HuH-7.5 (cell line): ENCODE measurements at places on chromosomes 2 and 18.

- DNase-seq = no peak
Observed at GRCh38 chr2:58899692-58900091, 658.6 kb upstream of the FANCL start.

- no peak for DNase-seq
Observed at GRCh38 chr18:67232991-67233390, 283.5 kb downstream of the DSEL start.

DNA sequence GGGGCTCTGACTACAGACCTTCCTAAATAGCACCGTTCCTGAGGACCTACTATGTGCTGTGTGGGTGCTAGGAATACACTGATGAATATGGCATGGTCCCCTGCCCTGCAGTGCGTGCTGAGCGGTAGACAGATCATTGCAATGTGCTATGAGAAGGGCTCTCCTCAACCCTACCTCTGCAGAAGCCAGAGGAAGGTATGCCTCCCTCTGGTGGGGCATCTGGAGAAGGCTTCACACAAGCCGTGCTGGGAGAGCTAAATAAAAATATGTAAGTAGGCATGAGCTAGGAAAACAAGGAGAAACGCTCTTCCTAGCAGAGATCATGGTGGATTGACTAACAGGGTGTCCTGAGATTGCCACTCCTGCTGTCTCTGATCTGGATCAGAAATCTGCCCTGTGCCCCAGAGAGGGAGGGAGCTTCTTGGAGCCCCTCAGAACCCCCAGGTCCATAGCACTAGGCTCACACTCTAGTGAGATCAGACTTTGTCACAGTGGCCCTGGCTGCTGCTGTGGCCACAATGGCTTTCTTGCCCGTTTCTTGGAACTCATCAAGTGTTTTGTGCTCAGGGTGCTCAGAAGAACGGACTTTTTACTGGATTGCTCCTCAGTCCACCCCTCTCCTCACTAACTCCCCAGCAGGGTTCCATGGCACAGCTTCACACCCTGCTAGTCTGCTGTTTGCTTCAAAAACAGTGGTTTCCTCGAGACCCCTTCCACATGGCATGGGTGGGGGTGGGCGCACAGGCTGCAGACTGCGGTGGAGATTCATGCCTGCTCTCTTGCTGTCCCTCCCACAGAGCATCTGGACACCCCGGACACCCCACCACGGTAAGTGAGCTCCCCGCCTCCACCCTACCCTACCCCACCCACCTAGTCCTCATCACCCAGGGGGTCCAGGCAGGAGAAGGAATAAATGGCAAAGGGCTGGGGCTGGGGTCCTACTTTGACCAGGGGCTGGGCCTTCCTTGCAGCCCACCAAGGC lies 14.2 kb downstream of the SIGLEC15 start:
- no peak for DNase-seq

GRCh38 chr2:159617646-159618045 lies 1.3 kb upstream of the BAZ2B start:
- DNase-seq = peak; percentile 23
